ENCODE measurements at places on chromosomes 1 and 21.

- DNase-seq, result no peak
Observed at GRCh38 chr1:160171980-160172379, 18.4 kb upstream of the CASQ1 start.

- DNase-seq, result no peak
Observed at GRCh38 chr1:213790565-213790964, 197.2 kb upstream of the PROX1 start.

GRCh38 chr1:88867743-88868521, 23.4 kb downstream of the GTF2B start:
- no peak for DNase-seq

GRCh38 chr1:95257758-95258157, 23.7 kb downstream of the RWDD3 start:
- no peak for DNase-seq

GRCh38 chr1:66752000-66752592, at the start of gene DYNLT5:
DYNLT5 (plus strand) TSS chr1:66752459; CDS start chr1:66754659, 2,200 bp downstream.
- no peak for DNase-seq

- DNase-seq, result no peak
Observed at GRCh38 chr1:245984390-245985155, 522.5 kb downstream of the SMYD3 start.

GRCh38 chr1:155652951-155653350, 35.6 kb downstream of the YY1AP1 start:
- DNase-seq, result no peak

GRCh38 chr1:38489844-38490270, 369.7 kb downstream of the RRAGC start:
- no peak for DNase-seq

DNA sequence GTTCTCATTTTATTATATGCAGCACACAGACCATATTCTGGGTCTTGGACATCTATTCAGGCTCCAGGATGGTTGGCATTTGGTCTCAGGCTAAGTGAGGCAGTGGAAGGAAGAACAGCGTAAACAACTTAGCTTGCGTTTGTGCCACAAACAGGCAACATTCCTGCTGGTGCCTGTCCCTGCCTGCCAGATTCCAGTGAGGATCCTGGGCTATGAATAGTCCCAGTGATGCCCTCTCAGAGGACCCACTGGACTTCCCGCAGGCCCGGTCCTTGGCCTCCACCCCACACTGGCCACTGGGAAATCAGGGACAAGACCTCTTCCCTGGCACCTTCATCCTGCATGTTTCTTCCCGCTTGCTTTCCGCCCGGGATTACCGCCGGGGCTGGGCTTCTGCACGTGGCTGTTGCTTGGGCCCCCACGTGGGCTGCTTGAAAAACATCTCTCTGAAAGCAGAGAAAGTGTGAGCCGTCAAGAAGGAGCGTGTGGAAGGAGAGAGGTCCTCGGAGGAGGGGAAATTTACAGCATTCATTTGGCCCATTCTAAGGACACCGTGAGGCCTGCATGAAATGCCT, 145.1 kb upstream of the WNT4 start:
- no peak for DNase-seq

- no peak for DNase-seq
Observed at GRCh38 chr1:183674339-183674738, 21.2 kb upstream of the APOBEC4 start.

DNA sequence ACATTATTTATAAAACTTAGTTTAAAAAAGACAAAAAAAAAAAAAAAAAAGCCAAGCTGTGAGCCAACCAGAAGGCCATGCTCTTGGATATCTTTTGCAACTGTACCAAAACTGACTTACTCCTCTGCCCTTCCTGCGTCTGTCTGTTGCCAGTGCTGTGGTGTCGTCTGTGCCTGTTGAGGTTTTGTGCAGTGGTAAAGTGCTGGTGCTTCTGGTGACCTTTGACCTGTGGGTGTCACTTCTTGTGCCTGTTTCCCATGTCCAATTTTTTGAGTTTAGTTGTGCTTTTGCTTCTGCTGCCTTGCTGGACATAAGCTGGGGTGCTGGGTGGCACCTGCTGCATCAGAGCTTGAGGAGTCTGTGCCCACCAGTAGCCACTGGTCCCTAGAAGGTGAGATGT, 41.4 kb downstream of the RNF187 start:
- no peak for DNase-seq

GRCh38 chr1:171081314-171081753, 9.4 kb upstream of the FMO3 start:
- no peak for DNase-seq

- peak; percentile 99 for DNase-seq
Observed at GRCh38 chr1:235954306-235955283, 87.9 kb upstream of the LYST start.

- no peak for DNase-seq
Observed at GRCh38 chr1:227437495-227438008, 119.3 kb upstream of the CDC42BPA start.

- no peak for DNase-seq
Observed at GRCh38 chr1:74652711-74653139, 20.9 kb downstream of the ERICH3 start.

GRCh38 chr1:6852136-6852890, 67.1 kb downstream of the CAMTA1 start:
- DNase-seq, result no peak
